ENCODE measurements at places on chromosomes 6 and 20.
A peak's percentile ranks its signal among the peaks of the same experiment; 100 is the strongest.

DNA sequence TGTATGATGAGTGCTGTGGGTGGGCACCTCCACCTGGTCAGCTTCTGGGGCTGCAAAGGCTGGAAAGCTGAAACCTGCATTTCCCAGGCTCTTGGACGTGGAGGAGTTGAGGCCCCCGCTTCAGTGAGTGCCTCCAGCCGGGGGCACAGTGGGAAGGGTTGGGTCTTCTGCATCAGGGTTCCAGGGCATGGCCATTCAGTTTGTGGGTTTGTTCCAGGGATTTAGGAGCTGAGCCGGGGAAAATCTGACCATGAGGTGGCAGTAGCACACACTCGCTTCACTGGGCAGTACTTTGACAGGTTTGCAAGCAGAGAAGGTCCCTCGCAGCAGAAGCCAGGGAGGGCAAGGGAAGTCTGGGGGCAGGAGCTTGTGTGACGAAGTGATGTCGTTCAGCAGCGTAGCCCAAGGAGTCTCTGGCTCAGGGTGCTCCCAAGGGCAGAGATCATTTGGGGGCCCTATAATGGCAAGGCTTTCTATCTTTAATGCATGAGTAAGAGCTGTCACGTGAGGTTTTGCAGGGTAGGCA is 69.5 kb upstream of the SULF2 start:
- DNase-seq, result no peak

- no peak for DNase-seq
Measured at GRCh38 chr6:30480536-30481156, 8.7 kb upstream of the HLA-E start.

GRCh38 chr6:17211101-17211500 is 70.1 kb upstream of the RBM24 start:
- DNase-seq, result no peak

- DNase-seq, result no peak
Measured at GRCh38 chr6:167492100-167492449, 167.2 kb downstream of the TTLL2 start.

DNA sequence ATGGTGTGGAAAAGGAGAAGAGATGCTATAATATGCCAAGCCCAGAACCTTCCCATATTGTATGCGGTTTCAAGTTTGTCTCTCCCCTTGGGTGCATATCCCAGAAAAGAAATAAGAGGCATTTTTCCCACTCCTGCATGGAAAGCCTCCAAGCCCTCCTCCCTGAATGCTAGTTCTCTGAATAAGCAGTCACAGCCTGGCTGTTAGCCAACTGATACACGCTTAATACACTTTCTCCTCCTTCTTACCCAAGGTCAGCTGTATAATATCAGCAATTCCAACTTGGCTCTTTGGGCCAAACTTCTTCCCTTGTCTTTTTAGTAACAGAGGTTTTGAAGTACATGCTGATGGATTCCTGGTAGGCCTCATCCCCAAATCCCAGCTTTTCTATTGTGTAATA is 440.1 kb downstream of the EPHA7 start:
- no peak for DNase-seq

GRCh38 chr20:48716086-48716485 is 111.7 kb downstream of the PREX1 start:
- DNase-seq, result no peak

DNA sequence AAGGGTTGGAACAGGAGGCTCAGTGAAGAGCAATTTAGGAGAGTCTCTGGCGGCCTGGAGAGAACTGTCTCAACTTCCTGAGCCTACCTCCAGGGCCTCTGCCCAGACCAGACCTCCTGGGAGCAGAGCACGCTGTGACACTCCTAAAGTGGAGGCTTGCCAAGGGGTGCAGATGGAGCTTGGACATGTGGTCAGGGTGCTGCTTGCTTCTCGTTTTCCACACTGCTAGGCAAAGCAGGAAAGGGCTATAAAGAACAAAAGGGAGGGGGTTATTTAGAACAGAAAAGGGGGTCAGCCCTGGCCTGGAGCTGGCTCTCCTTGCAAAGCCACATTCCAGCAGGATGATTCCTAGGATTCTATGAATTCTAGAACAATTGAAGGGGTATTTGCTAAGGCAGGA is 145.7 kb upstream of the GGTLC1 start:
- no peak for DNase-seq

- DNase-seq, result no peak
Measured at GRCh38 chr6:116925088-116925794, 48.2 kb downstream of the RFX6 start.

- DNase-seq, result peak; percentile 42
Measured at GRCh38 chr6:26394289-26394688, 7.8 kb upstream of the BTN3A1 start.

GRCh38 chr6:167113935-167114910 is 8.7 kb upstream of the CCR6 start:
- DNase-seq, result no peak

GRCh38 chr6:166671434-166672081 is 44.5 kb upstream of the RPS6KA2 start:
- no peak for DNase-seq

- no peak for DNase-seq
Measured at GRCh38 chr6:88141561-88142296, 24.4 kb downstream of the CNR1 start.

DNA sequence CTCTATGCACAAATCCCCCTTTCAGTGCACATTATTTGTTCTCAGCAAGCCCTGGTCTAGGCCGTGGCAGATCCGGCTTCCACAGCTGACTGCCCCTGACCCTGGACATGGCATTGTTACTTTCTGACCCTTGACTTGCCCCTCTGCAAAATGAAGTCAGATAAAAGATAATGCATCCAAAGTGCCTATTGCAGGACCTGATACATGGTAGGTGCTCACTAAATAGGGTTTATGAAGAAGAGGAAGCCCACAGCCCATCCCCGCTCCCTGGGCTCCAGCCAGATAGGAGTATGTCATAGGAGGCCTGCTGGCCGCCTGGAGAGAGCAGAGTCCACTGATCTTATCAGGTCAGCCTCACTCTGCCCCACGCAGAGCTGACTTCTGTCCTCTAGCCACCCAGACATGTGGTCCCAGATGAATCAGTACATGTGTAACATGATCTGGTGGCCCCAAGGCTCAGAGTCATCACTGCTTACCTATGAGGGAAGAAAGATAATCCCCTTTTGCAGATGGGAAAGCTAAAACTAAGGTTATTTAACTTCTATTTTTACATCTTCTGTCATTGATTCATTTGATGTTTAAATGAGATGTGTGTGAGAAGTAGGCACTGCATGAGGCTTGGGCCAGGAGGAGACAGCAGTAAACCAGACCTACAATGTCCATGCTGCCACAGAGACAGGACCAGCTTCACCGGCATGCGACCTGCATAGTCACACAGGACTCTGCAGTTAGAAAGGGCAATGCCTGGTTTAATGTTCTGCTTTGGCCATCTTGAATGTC is 20.4 kb downstream of the MAFB start:
- DNase-seq, result no peak

- no peak for DNase-seq
Measured at GRCh38 chr20:5608104-5608441, 142.1 kb upstream of the SHLD1 start.

DNA sequence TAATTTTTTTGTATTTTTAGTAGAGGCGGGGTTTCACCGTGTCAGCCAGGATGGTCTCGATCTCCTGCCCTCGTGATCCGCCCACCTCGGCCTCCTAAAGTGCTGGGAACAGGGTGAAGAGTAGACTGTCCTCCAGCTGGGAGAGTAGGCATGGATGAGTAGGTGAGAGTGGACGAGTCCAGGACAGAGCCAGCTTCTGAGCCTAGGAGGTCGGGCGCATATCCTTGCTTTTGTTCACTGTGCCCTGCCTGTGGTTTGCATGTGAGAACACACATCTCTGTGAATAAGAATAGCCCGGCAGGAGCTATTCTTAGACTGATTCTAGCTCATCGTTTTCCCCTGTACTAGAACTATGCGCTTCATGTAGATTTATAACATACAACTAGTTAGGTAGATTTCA is 78.3 kb downstream of the RPP40 start:
- no peak for DNase-seq

- no peak for DNase-seq
Measured at GRCh38 chr6:123564361-123564760, 72.4 kb downstream of the TRDN start.

DNA sequence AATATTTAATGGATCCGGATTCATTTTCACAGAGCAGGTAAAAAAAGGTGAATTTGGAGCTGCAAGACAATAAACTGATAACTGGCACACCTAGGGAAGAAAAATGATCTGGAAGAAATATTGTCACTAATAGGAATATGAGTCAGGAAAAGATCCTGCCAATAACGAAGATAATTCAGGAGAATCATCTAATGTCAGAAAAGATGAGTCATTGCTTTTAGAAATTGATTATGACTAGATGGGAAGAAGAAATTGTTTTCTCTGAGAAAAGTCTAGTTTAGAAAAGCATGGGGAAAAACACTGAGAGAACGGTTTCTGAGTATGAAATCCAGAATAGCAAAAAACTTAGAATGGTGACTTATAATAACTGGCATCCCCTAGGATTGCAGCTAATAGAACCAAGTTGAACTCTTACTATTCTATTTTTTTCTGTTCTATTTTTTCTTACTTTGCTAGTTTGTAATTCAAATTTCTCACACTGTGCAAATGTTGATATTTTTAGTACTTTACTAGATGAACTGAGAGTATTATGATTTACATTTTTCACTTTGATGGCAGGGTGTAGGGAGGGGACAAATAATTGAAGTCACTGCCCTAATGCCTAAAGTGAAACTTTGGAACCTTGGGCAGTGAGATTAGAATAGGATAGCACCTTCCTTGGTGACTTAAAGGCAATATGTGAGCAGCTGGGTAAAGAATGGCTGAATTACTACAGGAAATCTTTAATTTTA is 38.2 kb upstream of the SUPT3H start:
- no peak for DNase-seq

GRCh38 chr6:148317739-148318138 is 24.9 kb upstream of the SASH1 start:
- DNase-seq, result no peak

GRCh38 chr6:72963946-72964345 is 261.4 kb downstream of the KHDC1L start:
- DNase-seq, result peak; percentile 54

GRCh38 chr6:168062346-168063289 is 16.4 kb downstream of the FRMD1 start:
- no peak for DNase-seq

GRCh38 chr6:14386263-14386662 is 268.7 kb downstream of the CD83 start:
- no peak for DNase-seq

GRCh38 chr20:13844296-13844695 is 59.5 kb downstream of the NDUFAF5 start:
- no peak for DNase-seq

GRCh38 chr6:52261229-52261628 is 16.9 kb upstream of the IL17F start:
- no peak for DNase-seq

DNA sequence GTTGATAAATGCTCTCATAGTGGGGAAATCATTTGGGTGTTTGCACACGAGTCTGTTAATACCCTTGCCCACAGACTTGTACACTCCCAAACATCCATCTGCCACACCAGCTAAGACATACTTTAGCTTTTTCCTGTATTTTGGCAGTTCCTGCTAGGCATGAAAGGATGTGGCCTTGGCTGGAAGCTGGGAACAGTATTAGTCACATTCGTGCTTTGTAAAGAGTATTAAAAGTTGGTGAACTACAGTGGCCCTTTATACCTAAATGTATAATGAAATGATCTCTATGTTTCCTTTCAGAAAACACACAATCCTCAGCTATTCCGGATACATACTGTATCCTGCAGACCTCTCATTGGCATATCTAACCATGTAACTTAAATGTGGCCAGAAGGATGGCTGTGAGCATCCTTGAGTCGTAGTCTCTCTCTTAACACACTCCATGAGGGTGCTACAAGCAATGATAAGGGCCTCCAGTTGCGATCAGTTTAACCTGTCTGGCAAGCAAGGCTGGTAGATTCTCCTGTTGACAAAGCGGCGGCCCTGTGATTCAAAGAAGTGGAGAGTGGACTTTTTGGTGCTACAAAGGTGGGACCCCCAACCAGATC is 1.5 kb downstream of the LEMD2 start:
- no peak for DNase-seq

GRCh38 chr20:23148731-23149570 is 62.8 kb upstream of the CD93 start:
- DNase-seq, result no peak

DNA sequence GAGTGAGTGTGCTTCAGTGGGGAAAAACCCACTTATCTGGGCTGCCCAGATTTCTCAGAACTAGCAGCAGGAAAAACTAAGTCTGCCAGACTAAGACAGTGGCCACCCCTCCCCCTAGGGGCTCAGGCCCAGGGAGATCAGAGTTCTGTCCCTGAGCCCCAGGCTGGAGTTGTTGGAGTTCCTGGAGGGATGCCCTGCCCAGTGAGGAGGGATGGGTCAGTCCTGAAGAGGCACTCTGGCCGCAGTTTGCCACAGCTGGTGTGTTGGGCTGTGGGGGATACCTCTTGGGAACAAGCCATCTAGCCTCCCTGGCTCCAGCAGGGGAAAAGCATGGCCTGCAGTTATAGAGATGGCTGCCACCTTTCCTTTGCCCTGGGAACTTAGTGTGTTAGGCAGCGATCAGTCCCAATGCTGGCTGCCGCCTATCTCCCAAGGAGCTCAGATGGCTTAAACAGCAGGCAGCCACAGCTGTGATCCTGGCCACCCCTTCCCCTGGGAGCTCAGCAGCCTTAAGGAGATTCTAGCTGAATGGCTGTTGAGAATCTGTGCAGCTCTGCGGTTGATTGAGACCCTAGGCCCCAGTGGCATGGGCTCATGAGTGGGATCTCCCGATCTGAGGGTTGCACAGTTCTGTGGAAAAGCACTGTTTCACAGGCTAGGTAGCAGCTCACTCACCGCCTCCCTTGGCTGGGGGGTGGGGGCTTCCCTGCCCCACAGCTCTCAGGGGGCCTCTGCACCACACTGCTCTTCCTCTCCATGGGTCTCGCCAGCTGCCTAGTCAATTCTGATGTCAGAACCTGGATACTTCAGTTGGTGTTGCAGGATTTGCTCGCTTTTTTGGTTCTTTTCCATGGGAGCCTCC is 13.2 kb downstream of the SIRPG start:
- DNase-seq, result no peak

DNA sequence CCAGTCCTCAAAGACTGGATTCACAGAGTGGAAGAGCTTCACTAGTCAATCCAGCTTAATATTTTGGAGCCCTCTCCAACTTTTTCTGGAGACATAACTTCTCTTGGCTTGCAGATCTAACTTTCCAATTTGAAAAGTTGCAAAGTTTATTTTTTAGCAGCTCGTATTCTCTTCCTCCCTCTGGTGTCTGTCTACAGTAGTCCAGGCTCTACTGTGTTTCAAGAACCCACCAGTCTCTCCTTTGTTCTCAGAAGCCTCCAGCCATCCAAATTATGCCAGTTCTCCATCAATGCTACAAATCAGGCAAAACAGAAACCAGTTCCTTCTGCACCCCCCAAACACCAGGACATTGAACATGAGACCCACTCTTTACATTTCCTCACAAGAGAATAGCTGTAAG is 376.1 kb upstream of the OPRM1 start:
- DNase-seq, result no peak

DNA sequence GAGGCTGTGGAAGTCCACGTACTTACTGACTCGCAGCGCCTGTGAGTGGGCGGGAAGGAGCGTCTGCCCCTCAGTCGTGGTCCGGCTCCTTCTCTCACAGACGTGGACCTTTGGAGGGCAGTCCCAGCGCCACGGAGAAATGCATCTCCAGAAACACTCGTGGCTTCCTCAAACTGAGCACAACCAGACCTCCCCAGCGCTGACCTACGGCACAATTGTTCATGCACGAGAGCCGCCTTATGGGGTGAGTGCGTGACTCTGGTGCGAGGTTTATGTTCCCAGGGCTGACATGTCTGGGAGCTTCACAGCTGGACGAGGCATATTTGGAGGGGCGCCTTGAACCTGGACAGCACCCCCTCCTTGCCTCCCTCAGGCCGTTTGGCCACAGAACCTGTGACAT is 29.7 kb downstream of the FRMD1 start:
- DNase-seq, result no peak

All from astrocyte of the cerebellum (primary cell).